ENCODE measurements at places on chromosomes 2 and 18. TPM values are rescaled to one million over a fixed set of nuclear protein-coding genes. Genes with fewer than 3 reads are reported as not detected.

GRCh38 chr2:197216361-197216979, 94.1 kb downstream of the ANKRD44 start:
- no peak for DNase-seq

DNA sequence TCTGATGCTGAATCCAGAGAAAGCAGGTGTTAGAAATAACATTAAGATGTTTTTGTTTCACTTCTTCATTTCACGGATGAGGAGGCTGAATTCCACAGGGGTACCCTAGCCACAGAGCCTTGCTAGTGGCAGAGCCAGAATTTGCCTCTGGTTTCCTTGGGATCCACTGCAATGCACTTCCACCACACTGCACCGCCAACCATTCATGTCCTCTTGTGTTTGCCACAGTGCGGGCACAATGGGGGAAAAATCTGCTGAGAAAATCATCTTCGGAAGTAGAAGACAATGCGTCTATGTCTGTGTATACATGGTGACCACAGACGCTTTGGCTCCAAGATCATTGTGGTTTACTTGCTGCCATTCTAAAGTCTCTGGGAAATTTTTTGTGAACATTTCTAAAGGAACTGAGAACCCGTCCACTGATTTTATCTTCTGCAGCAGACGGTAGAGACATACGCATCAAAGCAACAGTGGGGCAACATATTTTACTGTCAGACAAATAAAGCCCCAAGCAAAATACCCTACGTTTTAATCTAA, 14.9 kb downstream of the ICOS start:
- no peak for DNase-seq

GRCh38 chr2:157777427-157777826, 98.7 kb downstream of the ACVR1 start:
- DNase-seq, result no peak

GRCh38 chr18:76205906-76206305, 289.1 kb downstream of the ZNF516 start:
- no peak for DNase-seq

GRCh38 chr2:121722479-121722878, 14.2 kb downstream of the NIFK start:
- no peak for DNase-seq

DNA sequence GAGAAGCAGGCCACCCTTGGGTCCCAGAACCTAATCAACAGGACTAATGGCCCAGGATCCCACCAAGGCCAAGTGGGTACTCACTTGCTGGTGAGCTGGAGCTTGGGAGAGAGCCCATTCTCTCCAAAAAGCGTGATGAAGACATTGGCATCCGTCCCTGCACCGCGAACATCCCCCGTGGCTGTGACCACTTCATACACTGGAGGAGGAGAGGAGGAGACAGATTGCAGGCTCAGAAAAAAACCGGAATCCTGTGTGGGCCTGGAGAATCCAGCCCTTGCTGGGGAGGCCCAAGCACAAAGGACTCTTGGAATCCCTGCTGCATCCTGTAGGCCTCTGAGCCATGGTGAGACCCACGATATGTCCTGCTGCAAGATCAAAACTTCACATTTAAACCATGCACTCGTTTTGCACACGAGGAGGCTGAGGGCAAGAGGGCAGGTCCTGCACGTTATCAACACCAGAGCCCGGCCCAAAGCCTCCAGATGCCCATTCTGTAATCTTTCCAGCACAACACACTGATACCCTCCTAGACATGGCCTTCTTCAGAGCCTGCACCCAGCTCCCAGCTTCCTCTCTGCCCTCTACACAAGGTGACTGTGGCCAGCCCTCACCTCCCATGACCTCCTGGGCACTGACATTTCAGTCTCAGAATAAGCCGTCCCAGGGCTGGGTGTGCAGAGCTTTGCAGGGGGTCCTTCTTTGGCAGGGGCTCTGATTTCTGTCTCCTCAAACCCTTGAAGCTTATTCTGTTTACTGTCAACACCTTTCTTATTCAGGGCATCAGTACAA, 7.8 kb downstream of the LOXHD1 start:
- DNase-seq, result no peak

The ACOXL gene
- not detected for total RNA-seq

The TUBA4B gene
- total RNA-seq, result not detected

The REG1A gene
- 8.9 TPM for total RNA-seq

The WDSUB1 gene
- total RNA-seq, result 2.4 TPM

The COLEC12 gene
- total RNA-seq, result 0.08 TPM

The KCNG2 gene
- not detected for total RNA-seq

The CD8B gene
- 0.45 TPM for total RNA-seq
